Stimulated activated CD4-positive, alpha-beta T cell treated with anti-CD3 and anti-CD28 coated beads, Interleukin-1b, Interleukin-23, amount 100 ng/mL, for 1 hour (primary cell): ENCODE measurements at places on chromosomes 1 and 21.

DNA sequence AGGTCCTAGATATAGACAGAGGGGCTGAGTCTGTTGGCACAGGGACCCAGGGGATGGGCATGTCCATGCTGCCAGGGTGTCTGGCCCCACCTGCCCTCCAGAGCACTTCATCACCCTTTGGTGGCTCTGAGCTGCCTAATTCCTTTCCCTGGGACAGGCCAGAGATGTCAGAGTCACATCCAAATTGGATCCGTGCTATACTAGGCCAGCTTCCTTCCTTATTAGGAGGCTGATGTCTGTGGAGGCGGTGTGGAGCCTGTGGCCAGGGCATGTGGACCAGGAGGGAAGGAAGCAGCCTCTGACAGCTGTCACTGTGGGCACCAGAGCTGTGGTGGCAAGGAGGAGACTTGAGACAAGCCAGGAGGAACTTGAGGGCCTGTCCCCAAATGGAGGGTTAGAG, 77.7 kb upstream of the TMEM51 start:
- no peak for DNase-seq

GRCh38 chr1:58597076-58597475, 20.0 kb upstream of the TACSTD2 start:
- no peak for DNase-seq

DNA sequence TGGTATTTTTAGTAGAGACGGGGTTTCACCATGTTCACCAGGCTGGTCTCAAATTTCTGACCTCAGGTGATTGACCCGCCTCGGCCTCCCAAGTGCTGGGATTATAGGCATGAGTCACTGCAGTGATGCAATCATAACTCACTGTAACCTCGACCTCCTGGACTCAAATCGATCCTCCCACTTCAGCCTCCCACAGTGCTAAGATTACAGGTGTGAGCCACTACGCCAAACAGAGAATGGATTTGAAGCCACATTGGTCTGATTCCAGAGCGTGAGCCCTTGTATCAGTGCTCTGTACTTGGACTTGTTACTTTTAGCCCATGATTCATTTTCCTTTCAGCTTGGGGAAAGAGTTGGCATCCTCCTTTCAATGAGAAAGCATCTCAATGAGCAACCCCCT, 14.9 kb upstream of the ZNF683 start:
- DNase-seq: no peak

- DNase-seq: no peak
Observed at GRCh38 chr1:171753182-171753581, 11.3 kb upstream of the VAMP4 start.

DNA sequence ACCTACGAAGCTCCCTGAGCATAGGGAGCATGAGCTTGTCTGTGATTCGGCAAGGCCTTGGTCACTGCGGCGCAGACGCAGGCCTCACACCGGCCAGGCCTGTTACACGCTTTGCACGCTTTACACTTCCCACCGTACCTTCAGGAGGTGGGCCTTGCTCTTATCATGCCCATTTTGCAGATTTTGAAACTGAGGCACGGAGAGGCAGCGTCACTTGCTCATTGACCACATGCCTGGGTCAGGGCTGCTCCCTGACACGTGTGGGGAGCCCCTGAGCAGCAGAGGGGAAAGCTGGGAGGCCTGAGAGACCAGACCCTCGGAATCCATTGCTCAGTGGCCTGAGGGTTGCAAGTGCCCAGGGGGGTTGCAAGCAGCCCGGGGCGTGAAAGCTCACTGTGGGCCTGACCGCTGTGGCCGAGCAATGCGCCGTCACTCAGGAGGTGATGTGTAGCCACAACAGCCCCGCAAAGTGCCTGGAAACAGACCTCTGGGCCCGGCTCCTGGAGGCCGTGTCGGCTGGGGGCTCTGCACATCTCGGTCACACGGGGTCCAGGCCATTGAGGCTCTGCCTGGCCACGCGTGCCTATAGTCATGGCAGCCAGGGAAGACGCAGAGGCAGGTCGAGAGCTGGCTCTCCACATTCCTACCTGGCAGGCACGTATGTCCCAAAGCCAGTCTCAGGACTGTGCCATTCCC, 6.9 kb downstream of the ARHGEF16 start:
- no peak for DNase-seq

GRCh38 chr1:117097443-117097842, 24.1 kb downstream of the TRIM45 start:
- no peak for DNase-seq

GRCh38 chr1:29259802-29260441, 23.6 kb downstream of the PTPRU start:
- DNase-seq: no peak

GRCh38 chr1:39544327-39544726, 32.3 kb downstream of the PABPC4 start:
- no peak for DNase-seq

DNA sequence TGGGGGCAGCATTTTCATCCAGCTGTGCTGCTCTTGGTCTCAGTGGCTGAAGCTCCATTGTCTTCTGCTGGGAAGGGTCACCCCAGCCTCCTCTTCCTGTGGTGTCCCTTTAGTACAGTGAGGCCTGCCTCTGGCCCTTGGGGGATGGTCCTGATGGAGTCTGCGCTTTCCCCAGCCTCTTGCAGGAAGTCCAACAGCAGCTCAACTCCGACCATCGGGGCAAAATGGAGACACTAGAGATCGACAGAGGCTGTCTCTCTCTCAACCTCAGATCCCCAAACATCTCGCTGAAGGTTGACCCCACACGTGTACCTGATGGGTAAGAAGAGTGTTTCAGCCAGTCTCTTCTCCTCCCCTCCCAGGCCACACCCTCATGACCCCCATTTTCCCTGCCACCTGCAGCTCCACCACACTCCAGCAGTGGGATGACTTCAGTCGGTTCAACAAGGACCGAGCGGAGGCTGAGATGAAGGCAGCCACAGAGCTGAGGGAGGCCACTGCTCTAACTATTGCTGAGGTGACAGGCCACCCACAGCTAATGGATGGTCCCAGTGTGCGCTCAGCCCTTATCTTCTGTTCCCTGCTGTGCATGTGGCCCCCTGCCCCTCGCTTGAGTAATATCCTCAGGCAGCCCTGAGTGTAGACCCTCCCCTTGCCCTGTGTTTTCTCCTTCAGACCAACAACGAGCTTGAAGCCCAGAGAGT, 2.0 kb upstream of the ADPRS start:
- DNase-seq: no peak

DNA sequence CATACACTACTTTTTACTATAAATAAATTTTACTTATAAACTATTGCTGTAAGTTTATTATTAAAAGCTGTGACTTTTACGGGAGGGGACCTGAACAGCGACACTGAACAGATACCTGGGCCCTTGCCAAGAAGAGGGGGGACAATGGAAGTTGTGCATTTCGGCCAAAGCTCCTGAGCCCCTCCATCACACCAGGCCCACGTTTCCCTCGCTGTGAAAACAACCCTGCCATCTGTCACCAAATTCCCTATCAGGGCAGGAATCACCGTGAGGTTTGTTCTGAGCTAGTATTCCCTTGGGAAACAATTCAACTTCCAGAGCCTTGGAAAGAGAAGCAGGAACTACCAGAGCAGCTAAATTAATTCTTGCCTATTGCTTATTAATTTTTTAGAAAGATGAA, 37.0 kb downstream of the VTCN1 start:
- no peak for DNase-seq

DNA sequence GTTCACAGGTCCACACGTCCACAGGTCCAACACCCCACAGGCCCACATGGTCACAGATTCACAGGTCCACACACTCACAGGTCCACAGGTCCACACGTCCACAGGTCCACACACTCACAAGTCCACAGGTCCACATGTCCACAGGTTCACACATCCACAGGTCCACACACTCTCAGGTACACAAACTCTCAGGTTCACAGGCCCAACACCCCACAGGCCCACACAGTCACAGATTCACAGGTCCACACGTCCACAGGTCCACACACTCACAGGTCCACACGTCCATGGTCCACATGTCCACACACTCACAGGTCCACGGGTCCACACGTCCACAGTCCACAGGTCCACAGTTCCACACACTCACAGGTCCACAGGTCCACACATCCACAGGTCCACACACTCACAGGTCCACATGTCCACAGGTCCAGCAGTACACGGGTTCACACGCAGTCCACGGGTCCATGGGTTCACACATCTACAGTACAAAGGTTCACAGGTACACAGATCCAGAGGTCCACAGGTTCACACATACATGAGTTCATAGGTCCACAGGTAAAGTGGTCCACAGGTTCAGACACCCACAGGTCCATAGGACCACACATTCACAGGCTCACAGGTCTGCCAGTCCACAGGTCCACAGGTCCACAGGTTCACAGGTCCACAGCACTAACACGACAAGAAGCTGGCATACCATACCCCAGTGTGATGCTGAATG, 39.3 kb upstream of the COL6A2 start:
- no peak for DNase-seq

GRCh38 chr21:43956670-43957035, 55.5 kb upstream of the TRAPPC10 start:
- DNase-seq: no peak

- DNase-seq: no peak
Observed at GRCh38 chr1:117058810-117059209, 1.3 kb upstream of the TTF2 start.

GRCh38 chr1:206748348-206749030, 22.1 kb upstream of the IL19 start:
- DNase-seq: no peak

- no peak for DNase-seq
Observed at GRCh38 chr1:34235594-34235993, 58.9 kb downstream of the C1orf94 start.

DNA sequence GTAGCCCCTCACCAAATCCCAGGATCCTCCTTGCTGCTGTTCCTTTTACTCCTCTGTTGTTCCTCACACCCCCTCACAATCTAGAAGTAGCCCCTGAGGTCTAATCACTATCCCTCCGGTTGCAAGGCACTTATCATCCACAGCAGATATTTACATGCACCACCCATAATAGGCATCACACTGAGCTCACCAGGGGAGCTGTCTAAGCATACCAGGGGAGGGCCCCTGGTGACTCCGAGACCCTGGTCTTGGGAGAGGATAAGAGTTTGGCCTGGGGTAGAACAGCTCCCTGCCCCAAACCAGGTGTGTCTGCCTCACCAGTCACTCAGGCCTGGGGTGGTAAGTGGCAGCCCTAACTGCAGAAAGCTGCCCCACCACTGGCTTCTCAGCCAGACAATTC, 37.3 kb upstream of the ZC3H12A start:
- no peak for DNase-seq

DNA sequence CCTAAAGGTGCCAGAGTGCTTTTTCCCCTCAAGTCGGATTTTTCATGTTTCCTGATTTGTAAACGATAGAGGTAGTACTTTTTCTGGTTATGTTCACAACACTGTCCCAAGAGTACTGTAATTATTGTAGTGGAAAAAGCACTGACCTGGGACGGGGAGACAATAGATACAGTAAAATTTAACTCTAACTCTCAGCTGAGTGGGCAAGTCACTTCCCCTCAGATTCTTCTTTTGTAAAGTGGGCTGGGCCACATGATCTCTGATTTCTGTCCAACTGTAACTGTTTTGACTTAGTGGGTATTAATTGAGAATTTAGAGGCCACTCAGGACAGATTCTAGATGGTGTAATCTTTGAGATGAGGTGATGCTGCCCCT, 19.1 kb downstream of the MARCKSL1 start:
- DNase-seq: no peak

DNA sequence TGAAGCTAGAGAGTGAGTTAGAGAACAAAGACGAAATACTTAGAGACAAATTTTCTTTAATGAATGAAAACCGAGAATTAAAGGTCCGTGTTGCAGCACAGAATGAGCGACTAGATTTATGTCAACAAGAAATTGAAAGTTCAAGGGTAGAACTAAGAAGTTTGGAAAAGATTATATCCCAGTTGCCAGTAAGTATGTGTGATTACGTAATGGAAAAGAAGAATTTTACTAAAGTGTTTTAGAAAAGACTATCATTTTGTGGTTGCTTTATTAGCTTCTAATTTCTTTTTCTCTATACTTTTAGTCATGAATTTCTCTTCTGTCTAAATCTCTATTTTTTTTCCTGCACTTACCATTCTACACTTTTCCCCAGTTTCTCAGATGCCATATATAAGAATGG, 26.7 kb downstream of the CCDC18 start:
- no peak for DNase-seq

- no peak for DNase-seq
Observed at GRCh38 chr1:22275626-22276395, 132.9 kb upstream of the WNT4 start.

GRCh38 chr1:199247891-199248290, 609.1 kb downstream of the PTPRC start:
- DNase-seq: no peak

GRCh38 chr1:116159611-116160010, 48.4 kb downstream of the MAB21L3 start:
- DNase-seq: no peak

GRCh38 chr1:245436407-245436806, 281.6 kb downstream of the KIF26B start:
- DNase-seq: no peak

- no peak for DNase-seq
Observed at GRCh38 chr1:46301406-46301807, 2.0 kb downstream of the LRRC41 start.

DNA sequence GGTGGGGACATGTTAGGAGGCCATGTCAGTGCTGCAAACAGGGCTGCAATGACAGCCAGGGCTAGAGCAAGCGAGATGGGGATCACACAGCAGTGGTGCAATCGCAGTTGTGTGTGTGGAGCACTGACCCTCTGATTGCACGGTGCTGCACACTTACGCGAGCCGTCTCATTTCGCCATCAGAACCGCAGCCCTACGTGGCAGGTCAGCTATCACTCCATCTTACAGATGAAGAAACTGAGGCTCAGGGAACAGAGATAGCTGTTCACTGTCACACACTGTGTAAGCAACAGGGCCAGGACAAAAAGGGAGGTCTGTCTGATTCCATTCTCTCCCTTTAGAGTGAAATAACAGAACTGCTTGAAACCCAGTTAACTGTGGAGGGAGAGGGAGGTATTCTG, 104.8 kb upstream of the SLC45A1 start:
- DNase-seq: no peak

DNA sequence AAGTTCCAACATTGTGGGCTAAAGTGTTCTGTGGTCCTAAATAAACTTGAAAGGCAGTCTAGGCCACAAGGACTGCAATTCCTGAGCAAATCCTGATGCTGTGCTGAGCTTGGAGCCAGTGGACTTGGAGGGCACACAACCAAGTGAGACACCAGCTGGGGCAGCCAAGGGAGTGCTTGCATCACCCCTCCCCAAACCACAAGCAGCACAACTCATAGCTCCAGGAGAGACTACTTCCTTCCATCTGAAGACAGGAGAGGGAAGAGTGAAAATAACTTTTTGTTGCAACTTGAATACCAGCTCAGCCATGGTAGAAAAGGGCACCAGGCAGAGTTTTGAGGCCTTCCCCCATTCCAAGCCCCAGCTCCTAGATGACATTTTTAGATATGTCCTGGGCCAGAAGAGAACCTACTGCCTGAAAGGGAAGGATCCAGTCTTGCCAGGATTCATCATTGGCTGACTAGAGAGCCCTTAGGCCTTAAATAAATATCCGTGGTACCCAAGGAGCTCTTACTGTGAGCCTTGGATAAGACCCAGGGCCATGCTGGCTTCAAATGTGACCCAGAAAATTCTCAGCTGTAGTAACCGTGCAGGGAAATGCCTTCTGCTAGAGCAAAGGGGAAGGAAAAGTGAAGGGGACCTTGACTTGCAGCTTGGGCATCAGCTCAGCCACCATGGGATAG, 35.4 kb upstream of the LRRC8B start:
- DNase-seq: no peak
